ENCODE measurements at places on chromosomes 2 and 18.

- no peak for DNase-seq
Measured at GRCh38 chr2:138329591-138329990, 172.0 kb upstream of the SPOPL start.

- DNase-seq = no peak
Measured at GRCh38 chr2:232699110-232699509, 2.0 kb downstream of the GIGYF2 start.

DNA sequence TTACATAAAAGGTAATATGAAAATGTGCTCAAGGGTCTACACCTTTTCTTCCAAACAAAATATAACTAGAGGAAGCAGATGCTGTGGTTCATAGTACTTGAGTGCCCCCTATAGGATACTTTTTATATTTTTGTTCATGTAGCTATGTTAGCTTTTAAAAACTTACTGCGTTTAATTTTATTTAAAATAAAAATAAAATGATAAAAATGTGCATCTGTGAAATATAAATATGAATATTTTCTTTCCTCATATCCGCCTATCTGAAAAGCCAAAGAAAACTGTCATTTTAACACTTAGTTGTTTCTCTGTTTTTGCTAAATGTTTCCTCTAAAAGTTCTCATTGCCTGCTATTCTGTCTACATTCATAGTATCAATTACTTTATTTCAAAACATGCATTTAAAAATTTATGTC is 9.6 kb upstream of the LRP1B start:
- DNase-seq = no peak

DNA sequence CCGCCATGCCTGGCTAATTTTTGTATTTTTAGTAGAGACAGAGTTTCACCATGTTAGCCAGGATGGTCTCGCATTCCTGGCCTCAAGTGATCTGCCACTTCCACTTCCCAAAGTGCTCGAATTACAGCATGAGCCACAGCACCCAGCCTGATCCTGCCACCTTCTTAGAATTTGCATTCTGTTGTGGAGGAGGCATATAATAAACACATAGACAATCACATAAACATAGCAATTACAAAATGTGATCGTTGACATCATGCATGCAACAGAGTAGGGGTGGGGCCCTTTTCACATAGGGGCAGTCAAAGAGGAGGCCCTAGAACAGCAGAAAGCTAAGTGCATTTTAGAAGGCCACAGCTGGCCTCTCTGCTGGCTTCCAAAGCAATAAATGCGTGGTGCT is 39.9 kb upstream of the TSPYL6 start:
- no peak for DNase-seq

- DNase-seq = no peak
Measured at GRCh38 chr2:41610501-41611190, 437.2 kb upstream of the PKDCC start.

DNA sequence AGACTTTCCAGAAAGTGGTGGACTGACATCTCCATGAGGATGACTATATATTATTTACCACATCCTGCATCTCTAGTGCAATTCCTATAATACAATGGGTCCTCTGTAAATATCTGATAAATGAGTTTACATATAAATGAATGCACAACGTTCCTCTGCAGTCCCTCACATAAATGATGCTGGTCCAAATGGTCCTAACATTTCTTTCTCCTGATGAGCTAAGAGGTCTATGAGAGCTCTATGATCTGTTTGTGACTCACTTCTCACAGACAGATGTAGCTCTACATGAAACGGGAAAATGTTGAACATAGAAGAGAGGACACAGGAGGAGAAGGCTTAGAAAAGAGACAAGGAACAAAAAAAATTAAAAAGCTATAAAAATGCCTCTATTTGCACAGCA is 201.2 kb upstream of the PIK3C3 start:
- no peak for DNase-seq

GRCh38 chr2:54402350-54402749 is 53.8 kb upstream of the SPTBN1 start:
- no peak for DNase-seq

DNA sequence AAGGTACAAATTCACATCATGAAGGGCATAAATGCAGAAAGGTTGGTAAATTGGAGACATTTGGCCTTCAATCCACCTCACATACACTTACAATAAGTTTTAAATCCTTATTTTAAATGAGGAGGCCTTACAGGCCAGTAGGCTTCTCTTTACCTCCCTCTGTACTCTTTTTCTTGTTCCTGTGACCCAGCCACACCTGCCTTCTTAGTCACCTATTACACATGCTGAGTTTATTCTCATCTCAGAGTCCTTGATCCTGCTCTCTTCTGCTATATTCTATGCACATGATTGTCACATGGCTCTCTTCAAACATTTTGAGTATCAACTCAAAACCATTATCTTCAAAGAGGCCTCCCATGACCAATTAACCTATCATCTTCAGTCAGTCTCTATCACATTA is 491.5 kb downstream of the SATB2 start:
- no peak for DNase-seq

DNA sequence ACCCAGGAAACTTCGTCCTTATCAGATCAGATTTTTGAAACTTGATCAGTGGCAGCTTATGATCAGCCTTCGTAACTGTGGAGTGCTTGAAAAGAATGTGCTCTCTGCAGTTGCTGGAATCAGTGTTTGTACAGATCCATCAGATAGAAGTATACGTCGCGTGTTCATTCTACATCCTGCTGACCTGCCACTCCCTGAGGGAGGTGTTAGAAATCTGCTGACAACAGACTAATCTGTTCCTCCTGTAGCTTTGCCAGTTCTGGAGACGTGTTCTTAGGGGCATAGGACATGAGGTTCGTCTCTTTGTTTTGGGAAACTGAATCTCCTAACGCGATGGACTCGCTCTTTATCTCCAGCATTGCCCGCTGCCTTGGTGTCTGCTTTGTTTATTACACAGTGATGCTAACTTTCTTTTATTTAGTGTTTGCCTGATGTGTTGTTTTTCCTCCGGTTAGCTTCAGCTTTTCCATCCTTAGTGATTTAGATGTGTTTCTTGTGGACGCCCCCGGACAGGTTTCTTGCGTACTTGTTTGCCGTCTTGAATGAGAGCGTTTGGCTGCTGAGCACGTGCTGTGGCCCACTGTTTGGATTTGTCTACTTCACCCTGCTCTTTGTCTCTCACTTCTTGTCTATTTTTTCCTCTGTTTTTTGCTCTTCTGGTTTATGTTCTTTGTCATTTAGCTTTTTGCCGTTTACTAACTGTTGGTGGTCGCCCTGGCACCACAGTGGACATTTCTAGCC is 17.4 kb upstream of the GAL3ST2 start:
- peak; percentile 31 for DNase-seq

- no peak for DNase-seq
Measured at GRCh38 chr2:68653034-68653433, 9.7 kb downstream of the PROKR1 start.

- no peak for DNase-seq
Measured at GRCh38 chr18:47050468-47050867, 15.0 kb upstream of the ELOA2 start.

DNA sequence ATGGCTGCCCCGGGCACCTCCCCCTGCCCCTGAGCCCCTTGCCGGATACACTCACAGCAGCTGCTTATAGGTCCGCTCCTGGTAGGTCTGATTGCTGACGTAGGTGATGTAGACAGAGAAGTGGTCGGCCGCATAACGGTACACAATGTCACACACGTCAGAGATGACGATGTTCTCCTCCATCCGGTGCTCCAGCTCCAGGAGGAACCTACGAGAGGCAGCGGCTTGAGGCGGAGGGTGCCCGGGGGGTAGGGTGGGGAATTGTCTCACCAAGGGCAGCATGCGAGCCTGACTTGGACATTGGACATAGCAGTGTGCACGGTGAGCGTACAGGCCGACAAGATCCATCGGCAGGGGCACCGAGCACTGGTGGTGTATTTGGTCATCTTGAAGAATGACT is 22.8 kb downstream of the SNORC start:
- DNase-seq = no peak

Measured in CD4-positive, alpha-beta T cell treated with Interleukin-6 at 100 ng/mL for 8 hours (primary cell).